Neural crest cell (in vitro differentiated cells): ENCODE measurements at places on chromosomes 12 and 14. TPM values are rescaled to one million over a fixed set of nuclear protein-coding genes. Genes with fewer than 3 reads are reported as not detected.

Gene SLC17A8
- not detected in 2 replicates for total RNA-seq

Gene ART4
- not detected in 2 replicates for total RNA-seq

Gene GLIPR1
- 0.36 and 0.84 TPM in 2 replicates for total RNA-seq

Gene ANG
- total RNA-seq = 2.3 and 3.3 TPM in 2 replicates

Gene AQP6
- total RNA-seq = 0.21 TPM in 1 of 2 replicates, not detected in the other

Gene USP44
- 15.5 and 20.0 TPM in 2 replicates for total RNA-seq

Gene CD69
- not detected in 2 replicates for total RNA-seq

Gene HPD
- 0.21 TPM in 1 of 2 replicates, not detected in the other for total RNA-seq

Gene BMAL2
- total RNA-seq = 7.6 and 8.0 TPM in 2 replicates

Gene CPNE6
- total RNA-seq = not detected in 2 replicates

Gene SLC16A7
- total RNA-seq = 2.9 and 3.4 TPM in 2 replicates

Gene SCN8A
- total RNA-seq = 13.0 and 13.5 TPM in 2 replicates

Gene TMEM179
- total RNA-seq = 19.4 and 20.2 TPM in 2 replicates

Gene LMO3
- 26.5 and 34.1 TPM in 2 replicates for total RNA-seq

Gene ANKRD33
- not detected in 2 replicates for total RNA-seq

Gene ACADS
- total RNA-seq = 5.6 and 5.9 TPM in 2 replicates

Gene MDP1
- 19.0 and 25.9 TPM in 2 replicates for total RNA-seq

Gene TCL1B
- total RNA-seq = not detected in 2 replicates

Gene KIF26A
- 15.0 and 15.2 TPM in 2 replicates for total RNA-seq

Gene ZNF605
- 19.6 and 22.3 TPM in 2 replicates for total RNA-seq

Gene NOVA1
- 62.2 and 62.7 TPM in 2 replicates for total RNA-seq

Gene CABP1
- total RNA-seq = 1.1 and 1.2 TPM in 2 replicates

Gene CAPZA3
- total RNA-seq = not detected in 2 replicates

Gene GPRC5D
- total RNA-seq = not detected in 2 replicates

Gene PMEL
- 36.9 and 39.9 TPM in 2 replicates for total RNA-seq

Gene ACOT4
- 0.98 TPM in 2 replicates for total RNA-seq

Gene KLHDC2
- total RNA-seq = 36.1 and 36.4 TPM in 2 replicates

Gene NRXN3
- total RNA-seq = 2.5 TPM in 2 replicates

Gene SVOP
- total RNA-seq = 1.9 and 2.2 TPM in 2 replicates

Gene SERPINA5
- total RNA-seq = 1.0 and 1.4 TPM in 2 replicates

Gene KCNMB4
- 6.1 and 6.9 TPM in 2 replicates for total RNA-seq

Gene MFAP5
- total RNA-seq = not detected in 2 replicates

Gene FERMT2
- 57.2 and 64.2 TPM in 2 replicates for total RNA-seq

Gene KLHL33
- 0.07 TPM in 1 of 2 replicates, not detected in the other for total RNA-seq

Gene PRH2
- total RNA-seq = not detected in 2 replicates

Gene ADAMTS20
- 1.8 and 2.0 TPM in 2 replicates for total RNA-seq

Gene CMKLR1
- 0.32 and 0.44 TPM in 2 replicates for total RNA-seq

Gene A2ML1
- total RNA-seq = not detected in 2 replicates

Gene ACSM4
- not detected in 2 replicates for total RNA-seq

Gene OTOGL
- total RNA-seq = 0.12 and 0.18 TPM in 2 replicates
